Fibroblast of skin of right biceps (primary cell): ENCODE measurements at places on chromosomes 7 and 10.

DNA sequence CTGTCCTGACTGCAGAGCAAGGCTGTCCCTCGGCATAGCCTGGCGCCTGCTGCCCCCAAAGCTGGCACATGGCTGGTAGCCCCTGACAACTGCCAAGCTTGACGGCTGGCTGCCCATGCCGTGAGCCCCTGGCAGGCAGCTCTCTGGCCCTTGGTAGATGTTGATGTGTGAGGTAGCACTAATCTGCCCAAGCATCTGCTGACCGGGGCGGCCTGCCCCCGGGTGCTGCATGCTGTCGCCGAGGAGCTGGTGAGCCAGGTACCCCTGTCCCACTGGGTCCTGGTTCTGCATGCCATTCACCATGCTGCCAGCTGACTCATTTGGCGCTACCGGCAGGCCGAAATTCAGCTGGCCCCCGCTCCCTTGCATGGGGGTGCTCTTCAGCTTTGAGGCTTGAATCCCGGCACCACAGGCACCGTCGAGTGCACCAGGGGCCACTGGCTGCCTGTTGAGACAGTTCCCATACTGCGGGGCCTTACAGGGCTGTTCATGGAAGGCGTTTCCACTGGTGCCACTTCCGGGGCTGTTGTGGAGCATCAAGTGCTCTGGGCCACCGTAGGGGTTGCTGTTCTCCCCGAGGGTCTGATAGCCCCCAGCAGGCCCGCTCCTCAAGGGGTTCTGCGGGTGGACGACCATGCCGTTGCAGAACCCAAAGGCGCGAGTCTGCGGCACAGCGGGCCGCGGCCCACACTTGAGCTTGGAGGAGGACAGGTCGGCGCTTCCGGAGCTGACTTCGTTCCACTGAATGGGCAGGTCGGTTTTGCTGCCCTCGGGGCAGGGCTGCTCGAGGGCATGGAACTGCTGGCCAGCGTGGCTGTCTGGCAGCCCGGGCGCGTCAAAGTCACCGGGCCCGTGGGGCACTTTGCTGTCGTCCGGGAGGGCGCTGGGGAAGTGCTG, 262.2 kb upstream of the INHBA start:
- DNase-seq: no peak

- no peak for DNase-seq
Measured at GRCh38 chr7:36752026-36752711, 27.9 kb upstream of the AOAH start.

GRCh38 chr10:119497243-119497642, 45.3 kb downstream of the RGS10 start:
- no peak for DNase-seq

DNA sequence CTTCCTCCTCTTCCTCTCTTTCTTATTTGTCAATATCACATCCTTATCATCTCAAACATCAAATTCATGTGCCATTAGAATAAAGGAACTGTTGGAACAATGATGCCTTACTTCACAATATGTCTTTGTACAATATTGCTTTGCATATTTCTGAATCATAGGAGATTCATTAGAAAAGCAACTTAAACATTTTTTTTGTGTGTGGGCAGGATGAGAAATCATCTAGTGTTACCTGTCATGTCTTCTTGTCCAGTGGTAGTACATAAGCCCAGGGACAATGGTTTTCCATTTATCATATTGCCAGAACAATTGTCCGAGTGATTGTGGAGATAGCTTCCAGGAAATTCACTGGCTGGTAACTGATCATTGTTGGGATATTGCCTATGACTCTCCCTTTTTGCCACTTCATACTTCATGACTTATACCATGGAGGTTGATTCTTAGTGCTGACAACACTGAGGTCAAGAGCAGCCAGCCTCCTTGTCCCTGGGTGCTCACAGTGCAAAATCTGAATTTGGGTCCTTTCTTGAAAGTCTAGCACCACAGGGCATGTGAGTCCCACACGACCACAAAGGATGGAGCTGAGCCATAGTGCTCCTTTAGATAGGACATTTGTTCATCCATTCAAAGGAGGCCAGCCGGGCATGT, 215.0 kb downstream of the MDFIC start:
- no peak for DNase-seq

DNA sequence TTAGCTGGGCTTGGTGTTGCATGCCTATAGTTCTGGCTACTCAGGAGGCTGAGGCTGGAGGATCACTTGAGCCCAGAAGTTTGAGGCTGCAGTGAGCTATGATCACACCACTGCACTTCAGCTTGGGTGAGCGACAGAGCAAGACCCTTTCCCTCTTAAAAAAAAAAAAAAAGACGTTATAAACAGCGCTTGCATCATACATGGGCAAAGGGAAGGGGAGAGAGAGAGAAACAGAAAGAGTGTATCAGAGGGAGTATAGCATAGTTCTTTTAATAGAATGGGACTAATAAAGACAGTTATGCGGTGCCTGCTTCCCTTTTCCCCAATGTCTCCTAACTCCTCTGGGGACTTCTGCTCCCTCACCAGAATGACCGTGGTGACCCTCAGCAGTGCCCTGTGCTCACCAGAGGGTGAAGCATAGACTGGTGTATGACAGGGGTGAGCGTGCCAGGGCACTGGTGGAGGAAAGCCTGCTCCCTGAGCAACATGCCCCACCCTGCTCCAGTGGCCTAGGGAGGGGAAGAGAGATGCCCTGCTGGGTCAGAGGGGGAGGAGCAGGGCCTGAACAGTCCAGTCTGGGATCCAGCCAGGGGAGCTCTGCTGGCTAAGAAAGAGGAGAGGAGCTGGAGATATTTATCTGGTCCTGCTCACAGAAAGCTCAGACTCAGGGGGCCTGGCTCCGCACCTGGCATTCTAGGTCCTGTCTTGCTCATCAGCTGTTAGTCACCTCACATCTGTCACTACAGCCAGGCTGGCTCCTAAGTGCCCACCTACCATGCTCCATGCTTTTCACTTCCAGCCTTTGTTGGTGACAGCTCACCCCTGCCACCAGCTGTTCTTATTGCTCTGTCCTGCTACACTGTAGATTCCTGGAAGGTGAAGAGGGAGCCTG, 2.2 kb downstream of the PDZD7 start:
- DNase-seq: no peak

DNA sequence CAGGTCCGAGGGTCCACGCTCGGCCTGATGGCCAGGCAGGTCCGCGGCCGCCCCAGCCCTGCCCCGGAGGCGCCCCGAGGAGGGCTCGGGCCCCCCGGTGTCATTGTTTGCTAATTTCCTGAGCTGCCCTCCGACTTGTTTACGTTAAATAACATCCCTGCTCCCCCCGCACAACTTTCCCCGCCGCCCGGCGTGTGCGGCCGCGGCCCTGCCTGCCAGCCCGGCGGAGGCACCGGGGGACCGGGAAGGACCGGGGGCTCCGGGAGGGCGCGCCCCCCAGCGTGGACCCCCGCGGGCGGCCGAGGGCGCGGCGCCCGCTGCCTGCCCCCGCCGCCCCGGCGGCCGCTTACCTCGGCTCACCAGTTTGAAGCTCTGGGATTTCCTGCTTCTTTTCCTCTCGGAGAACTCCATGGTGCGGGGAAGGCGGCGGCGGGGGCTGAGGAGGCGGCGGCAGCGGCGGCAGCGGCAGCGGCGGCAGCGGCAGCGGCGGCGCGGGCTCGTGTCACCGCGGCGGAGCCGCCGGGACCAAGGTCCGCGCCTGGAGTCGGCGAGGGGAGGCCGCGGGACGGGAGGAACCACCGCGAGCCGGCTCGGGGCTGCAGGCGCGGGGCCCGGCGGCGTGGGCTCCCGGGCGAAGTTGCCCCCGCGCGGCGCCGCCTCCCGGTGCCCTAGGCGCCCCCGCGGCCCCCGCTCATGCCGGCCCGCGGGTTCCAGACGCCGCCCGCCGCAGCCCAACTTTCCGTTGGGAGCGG, 515 bp downstream of the BEND7 start:
- DNase-seq: peak; percentile 15

GRCh38 chr10:129710510-129710847, 243.4 kb downstream of the MGMT start:
- no peak for DNase-seq

DNA sequence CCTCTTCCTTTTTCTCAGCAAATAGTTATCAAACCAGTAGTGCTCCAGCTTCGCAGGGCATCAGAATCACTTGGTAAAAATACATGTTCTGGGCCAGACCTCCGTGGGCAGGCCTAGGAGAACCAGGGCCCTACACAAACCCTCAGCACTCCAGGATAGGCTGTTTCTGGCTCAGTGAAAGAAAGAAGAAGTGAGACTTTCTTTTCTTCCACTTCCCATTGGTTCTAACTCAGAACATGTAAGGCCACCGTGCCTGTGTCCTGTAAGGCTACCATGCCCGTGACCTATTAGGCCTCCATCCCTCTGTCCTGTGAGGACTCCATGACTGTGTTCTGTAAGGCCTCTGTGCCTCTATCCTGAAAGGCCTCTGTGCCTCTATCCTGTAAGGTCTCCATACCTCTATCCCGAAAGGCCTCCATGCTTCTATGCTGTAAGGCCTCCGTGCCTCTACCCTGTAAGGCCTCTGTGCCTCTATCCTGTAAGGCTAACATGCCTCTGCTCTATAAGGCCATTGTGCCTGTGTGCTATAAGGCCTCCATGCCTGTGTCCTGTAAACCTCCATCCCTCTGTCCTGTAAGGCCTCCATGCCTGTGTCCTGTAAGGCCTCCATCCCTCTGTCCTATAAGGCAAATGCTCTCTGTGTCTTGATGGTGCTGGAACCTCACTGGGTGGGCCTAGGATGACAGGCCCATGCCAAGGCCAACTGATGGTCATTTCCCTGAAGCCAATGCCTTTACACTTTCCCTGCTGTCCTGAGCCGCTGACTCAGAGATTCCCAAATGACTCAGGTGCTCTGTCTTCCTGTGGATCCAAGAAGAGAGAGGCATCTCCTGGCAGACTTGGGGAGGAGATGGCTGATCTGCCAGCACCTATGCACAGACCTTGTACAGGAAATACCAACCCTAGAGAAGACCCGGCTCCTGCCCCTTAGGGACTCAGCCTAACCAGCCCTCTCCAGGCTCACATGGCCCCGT, 96.6 kb upstream of the CACUL1 start:
- DNase-seq: no peak

GRCh38 chr10:79298403-79299244, 48.6 kb upstream of the PPIF start:
- peak; percentile 96 for DNase-seq

DNA sequence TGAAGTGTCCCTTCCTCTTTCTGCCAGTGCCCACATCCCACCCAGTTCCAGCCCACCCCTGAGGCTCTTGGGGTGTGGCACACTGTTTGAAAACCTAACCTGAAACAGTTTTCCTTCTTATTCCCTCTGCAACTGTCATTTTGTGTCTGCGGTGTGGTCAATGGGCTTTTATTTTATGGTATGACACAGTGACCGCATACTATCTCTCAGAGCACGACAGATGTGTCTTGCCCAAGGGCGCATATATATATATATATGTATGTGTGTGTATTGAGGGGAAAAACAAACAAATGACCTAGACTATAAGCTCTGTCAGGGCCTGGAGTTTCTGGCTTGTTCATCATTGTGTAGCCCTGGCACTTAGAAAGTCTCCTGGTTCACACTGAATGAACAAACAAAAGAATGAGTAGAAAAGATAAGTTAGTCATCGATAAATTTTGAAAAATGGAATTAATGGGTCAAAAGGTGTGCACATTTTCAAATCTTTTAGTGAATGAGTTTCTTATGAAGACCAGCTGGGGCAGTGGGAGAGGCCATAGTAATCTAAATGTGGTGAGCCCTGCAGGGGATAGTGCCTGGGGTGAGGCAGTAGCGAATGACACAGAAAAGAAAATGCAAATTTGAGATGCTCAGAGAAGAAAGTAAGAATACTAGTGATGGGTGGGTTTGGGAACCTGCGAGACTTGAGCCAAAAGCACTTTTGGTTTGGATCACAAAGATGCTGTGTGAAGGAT, 198.4 kb downstream of the SNX10 start:
- no peak for DNase-seq

DNA sequence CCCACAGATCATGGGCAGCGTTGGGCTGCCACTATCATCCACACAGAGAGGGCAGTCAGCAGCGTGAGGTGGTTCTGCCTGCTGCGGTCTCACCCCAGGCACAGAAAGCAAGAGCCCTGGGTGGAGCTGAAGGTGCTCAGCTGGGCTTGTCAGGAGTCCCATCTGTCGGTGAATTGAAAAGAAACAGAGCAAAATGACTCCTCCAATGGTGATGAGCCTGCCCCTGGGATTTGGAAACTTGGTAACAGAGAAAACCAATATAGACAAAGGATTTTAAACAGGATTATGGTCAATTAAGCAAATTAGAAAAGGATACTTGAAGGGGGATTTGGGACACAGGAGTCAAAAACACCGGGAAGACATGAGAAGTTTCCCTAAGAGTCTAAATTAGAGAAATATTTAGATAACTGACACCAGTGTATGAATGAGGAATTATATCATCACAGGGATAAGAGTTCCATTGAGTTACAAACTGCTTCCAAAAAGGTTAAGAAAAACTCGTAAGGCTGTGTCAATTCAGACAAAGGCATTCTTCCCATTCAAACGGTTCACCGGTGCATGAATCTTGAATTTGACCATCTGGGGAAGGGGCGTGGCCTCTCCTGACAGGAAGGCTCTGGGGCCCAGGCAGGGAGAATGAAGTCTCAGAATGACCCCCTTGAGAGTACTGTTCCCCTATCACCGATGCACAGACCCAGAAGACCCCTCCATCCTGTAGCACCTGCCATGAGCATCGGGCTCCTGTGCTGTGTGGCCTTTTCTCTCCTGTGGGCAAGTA, 70.0 kb upstream of the PRSS58 start:
- no peak for DNase-seq

- no peak for DNase-seq
Measured at GRCh38 chr7:49228426-49229098, 304.2 kb downstream of the CDC14C start.

GRCh38 chr10:78176320-78177317, 143.0 kb downstream of the RPS24 start:
- DNase-seq: no peak

DNA sequence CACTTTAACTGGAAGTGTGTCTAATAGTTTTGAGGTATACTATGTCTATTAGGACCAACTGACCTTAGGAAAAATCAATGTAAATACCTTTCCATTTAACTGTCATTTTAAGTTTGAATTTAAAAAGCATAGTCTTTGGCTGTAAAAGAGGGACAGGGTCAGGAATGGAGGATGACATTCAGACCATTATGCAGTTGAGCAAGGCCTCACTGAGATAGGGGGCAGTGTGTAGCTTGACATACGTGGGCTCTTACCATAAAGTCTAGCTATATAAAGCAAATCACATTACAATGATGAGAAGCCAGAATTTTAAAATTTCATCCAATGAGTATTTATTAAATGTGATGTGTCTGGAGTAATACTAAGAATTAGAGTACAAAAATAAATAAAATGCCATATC, 17.9 kb downstream of the PALS2 start:
- no peak for DNase-seq

- DNase-seq: no peak
Measured at GRCh38 chr10:131825960-131826650, 74.7 kb upstream of the PPP2R2D start.

- no peak for DNase-seq
Measured at GRCh38 chr7:144035385-144035784, 13.4 kb upstream of the OR2A5 start.

GRCh38 chr10:89975071-89975470, 273.7 kb downstream of the KIF20B start:
- no peak for DNase-seq

- peak; percentile 10 for DNase-seq
Measured at GRCh38 chr10:58013406-58013805, 254.3 kb downstream of the IPMK start.

- no peak for DNase-seq
Measured at GRCh38 chr7:98209166-98209920, 1.9 kb upstream of the BHLHA15 start.

GRCh38 chr7:97512441-97513207, 219.3 kb upstream of the TAC1 start:
- DNase-seq: no peak

- DNase-seq: no peak
Measured at GRCh38 chr7:30467271-30467670, 11.3 kb downstream of the NOD1 start.
